ENCODE measurements at places on chromosomes 7 and 10.

- DNase-seq = no peak
Observed at GRCh38 chr7:42625421-42625820, 286.4 kb downstream of the C7orf25 start.

GRCh38 chr10:75165684-75166622 lies 44.6 kb upstream of the VDAC2 start:
- DNase-seq = no peak

GRCh38 chr10:75987616-75988015 lies 556.2 kb downstream of the LRMDA start:
- DNase-seq = no peak

DNA sequence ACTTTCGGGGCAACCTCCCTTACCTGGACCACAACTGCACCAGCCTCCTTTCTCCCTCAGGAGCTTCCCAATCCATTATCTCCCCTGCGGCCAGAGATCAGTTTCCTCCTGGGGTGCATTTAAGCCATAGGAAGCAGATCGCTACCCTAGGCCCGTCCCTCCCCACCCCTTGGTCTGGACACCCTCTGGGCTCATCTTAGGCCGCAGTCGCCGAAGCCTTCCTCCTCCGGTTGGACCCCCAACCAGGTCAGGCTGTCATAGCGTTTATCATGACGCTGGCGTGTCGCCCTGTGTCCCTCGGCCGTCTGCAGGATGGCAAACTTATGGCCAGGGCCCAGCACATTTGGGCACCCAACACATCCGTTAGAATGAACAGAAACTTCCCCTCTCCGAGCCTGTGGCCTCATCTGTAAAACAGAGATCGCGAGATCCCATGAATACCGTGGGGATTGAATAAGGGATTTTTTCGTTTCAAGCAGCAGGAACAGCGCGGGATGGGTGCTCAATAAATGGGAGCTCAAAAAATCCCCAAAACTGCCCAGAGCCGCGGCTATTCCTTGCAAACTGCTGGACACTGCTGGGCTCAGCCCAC lies 669 bp upstream of the AP5Z1 start:
- no peak for DNase-seq

All from globus pallidus (tissue), 1 donor.